ENCODE measurements at places on chromosomes 4 and X. TPM values are rescaled to one million over a fixed set of nuclear protein-coding genes. Genes with fewer than 3 reads are reported as not detected.

SPATA4 gene
- 0.65 TPM for total RNA-seq

KANTR gene
- total RNA-seq = 9.2 TPM

MAGEC2 gene
- not detected for total RNA-seq

CLDN22 gene
- not detected for total RNA-seq

ZNF185 gene
- 63.4 TPM for total RNA-seq

JCHAIN gene
- 0.30 TPM for total RNA-seq

Measured in renal cortical epithelial cell (primary cell).